ENCODE measurements at places on chromosomes 1 and 21. TPM values are rescaled to one million over a fixed set of nuclear protein-coding genes. Genes with fewer than 3 reads are reported as not detected.

COX20 gene
- 37.1 TPM for total RNA-seq

NR0B2 gene
- total RNA-seq, result not detected

OR14K1 gene
- total RNA-seq, result not detected

PLEKHN1 gene
- 1.4 TPM for total RNA-seq

CFHR2 gene
- not detected for total RNA-seq

SH3D21 gene
- total RNA-seq, result 9.9 TPM

ALX3 gene
- not detected for total RNA-seq

Measured in activated B cell treated with CpG ODN at 0.5 μM for 24 hours (primary cell).